ENCODE measurements at places on chromosomes 13 and 19. TPM values are rescaled to one million over a fixed set of nuclear protein-coding genes. Genes with fewer than 3 reads are reported as not detected.

GRCh38 chr19:15118789-15119494, 11.7 kb downstream of the SYDE1 start:
- no peak for DNase-seq
- H3K4me1 ChIP-seq = peaks cover 15% of the 10 kb centered on the region
- H3K36me3 ChIP-seq = peaks cover 65% of the 10 kb centered on the region
- H3K27ac ChIP-seq = no peak overlapping the region
- H3K4me3 ChIP-seq = no peak overlapping the region

DNA sequence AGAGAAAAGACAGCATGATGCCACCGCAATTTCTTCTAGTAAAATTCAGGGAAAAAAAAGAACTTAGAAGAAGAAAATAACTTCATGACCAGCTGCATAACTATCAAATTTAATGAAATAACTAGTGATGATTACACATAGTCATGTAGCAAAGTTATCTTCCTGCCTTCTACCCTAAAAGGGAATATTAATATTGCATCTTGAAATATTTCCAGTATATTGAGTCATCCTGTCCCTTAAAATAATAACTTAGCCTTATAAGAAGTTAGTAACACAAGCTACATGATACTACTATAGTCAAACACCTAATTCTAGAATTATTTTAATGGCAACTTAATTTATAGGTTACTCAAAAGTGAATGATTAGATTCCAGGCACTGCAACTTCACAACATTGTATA, 289.2 kb downstream of the KLF12 start:
- H3K36me3 ChIP-seq = peaks cover 14% of the 10 kb centered on the region
- no peak overlapping the region for H3K4me3 ChIP-seq
- DNase-seq = peak; percentile 23
- no peaks in the 10 kb centered on the region for H3K27me3 ChIP-seq
- H3K27ac ChIP-seq = no peak overlapping the region

DNA sequence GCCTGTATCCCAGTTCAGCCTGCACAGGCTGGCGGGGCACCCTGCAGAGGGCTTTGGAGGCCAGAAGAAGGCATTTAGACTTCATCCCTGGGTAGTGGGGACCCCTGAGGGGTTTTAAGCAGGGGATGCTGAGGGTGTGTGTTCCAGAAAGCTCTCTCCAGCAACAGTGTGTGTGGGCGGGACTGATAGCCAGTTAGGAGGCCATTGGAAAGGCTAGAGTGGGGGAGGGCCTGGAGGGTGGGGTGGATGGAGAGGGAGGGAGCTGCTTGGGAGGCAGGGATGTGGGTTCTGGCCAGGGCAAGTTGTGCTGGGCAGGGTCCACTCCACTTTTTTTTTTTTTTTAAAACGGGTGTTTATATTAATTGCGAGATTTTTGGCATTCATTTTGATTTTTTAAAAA, 28.3 kb downstream of the LYL1 start:
- no peak for DNase-seq
- no peaks in the 10 kb centered on the region for H3K4me1 ChIP-seq
- no peaks in the 10 kb centered on the region for H3K27me3 ChIP-seq
- H3K36me3 ChIP-seq = peaks cover 56% of the 10 kb centered on the region
- H3K27ac ChIP-seq = no peak overlapping the region
- no peak overlapping the region for H3K4me3 ChIP-seq

DNA sequence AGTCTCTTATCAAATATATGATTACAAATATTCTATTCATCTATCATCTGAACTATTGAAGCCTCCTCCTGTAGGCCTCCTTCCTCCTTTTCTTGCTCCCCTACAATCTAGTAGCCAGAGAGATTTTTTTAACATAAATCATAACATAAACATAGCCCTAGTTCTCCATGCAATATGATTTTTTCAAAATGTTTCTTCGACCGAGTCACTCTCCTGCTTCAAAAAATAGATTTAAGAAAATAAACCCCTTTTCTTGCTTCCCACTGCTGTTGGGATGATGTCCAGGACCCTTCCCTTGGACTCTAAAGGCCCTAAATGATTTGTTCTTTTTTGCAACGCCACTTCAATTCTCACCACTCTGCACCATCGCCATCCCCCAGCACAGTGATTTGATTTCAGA, 319.7 kb upstream of the TSHZ3 start:
- H3K36me3 ChIP-seq = no peaks in the 10 kb centered on the region
- H3K4me1 ChIP-seq = peaks cover 3% of the 10 kb centered on the region
- H3K4me3 ChIP-seq = no peak overlapping the region
- DNase-seq = peak; percentile 53
- no peaks in the 10 kb centered on the region for H3K27me3 ChIP-seq

IRGC gene
- total RNA-seq = not detected

GRCh38 chr13:113591750-113592149, 7.2 kb downstream of the TFDP1 start:
- no peaks in the 10 kb centered on the region for H3K4me1 ChIP-seq
- no peak overlapping the region for H3K4me3 ChIP-seq
- H3K27me3 ChIP-seq = no peaks in the 10 kb centered on the region
- peak; percentile 35 for DNase-seq
- peaks cover 27% of the 10 kb centered on the region for H3K36me3 ChIP-seq
- H3K27ac ChIP-seq = no peak overlapping the region

DNA sequence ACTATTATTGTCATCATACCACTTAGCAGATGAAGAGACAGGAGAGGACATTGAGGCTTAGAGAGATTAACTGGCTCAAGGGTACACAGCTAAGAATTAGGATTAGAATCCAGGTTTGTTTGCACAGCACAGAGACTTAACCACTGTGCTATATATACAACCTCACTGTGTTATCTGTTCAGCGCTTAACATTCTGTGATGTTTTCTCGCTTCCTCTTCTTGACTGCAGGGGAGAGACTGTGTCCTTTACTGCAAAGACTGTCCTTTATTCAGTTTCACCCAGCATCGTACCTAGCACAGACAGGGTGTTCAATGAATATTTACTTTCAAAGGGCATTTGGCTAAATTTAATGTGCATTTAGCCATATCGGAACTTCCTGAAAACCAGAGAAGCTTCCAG, 54.9 kb upstream of the PCDH8 start:
- DNase-seq = no peak
- no peaks in the 10 kb centered on the region for H3K27me3 ChIP-seq
- H3K4me3 ChIP-seq = no peak overlapping the region

DNA sequence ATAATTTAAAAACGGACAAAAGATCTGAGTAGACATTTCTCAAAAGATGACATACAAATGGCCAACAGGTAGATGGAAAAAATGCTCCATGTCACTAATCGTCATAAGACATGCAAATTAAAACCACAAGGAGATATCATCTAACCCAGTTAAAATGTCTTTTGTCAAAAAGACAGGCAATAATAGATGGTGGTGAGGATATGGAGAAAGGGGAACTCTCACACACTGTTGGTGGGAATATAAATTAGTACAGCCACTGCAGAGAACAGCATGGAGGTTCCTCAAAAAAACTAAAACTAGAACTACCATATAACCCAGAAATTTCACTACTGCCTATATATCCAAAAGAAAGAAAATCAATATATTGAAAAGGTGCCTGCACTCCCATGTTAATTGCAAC, 37.9 kb downstream of the OR10H4 start:
- no peak overlapping the region for H3K4me3 ChIP-seq
- no peaks in the 10 kb centered on the region for H3K27me3 ChIP-seq
- DNase-seq = no peak
- no peaks in the 10 kb centered on the region for H3K4me1 ChIP-seq

CGB2 gene
- not detected for total RNA-seq

LDLR gene
- 313 TPM for total RNA-seq

ABHD8 gene
- total RNA-seq = 14.8 TPM

NLRP7 gene
- not detected for total RNA-seq

GRCh38 chr19:48836089-48837017, at the start of gene HSD17B14:
Gene HSD17B14, minus strand, starts transcription at chr19:48836491. Its CDS starts 80 bp downstream, at chr19:48836411.
- peaks cover 14% of the 10 kb centered on the region for H3K36me3 ChIP-seq
- no peaks in the 10 kb centered on the region for H3K27me3 ChIP-seq
- peak; percentile 77 for DNase-seq
- H3K27ac ChIP-seq = peak within 1 kb of the TSS; percentile 58

DNA sequence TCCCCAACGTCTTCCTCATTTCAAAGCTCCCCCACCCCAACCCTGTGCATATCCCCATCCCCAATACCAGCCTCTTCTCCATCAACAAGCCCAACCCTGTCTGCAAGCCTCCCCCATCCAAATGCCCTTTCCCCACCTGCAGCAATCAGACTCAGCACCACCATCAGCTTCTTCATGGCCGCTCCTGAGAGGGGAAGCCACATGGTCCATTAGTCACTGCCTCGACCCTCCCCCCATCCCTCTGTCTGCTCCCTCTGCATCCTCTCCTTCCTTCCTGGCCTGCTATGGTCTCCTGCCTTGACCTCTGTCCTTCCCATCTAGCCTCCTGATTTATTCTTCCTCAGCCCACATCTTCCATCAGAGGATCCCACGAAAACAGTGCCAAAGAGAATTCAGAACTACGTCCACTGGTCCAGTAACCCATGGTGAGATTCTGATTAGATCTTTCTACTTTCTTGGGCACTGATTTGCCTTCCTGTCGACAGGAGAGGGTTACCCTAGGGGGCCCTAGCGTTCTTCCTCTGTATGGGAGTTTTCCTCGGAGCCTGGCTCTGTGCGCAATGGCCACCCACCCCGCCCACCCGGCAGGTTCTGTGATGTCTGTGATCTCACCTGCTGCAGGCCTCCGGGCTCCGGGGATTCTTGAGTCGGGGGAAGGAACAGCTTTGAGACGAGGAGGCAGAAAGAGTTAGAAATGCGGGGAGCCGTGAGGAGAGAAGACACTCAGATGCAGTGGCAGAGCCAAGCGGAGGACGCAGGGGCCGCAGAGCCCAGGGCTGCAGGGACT, 1.3 kb downstream of the KLK6 start:
- H3K4me1 ChIP-seq = no peaks in the 10 kb centered on the region
- H3K4me3 ChIP-seq = no peak overlapping the region
- peaks cover 4% of the 10 kb centered on the region for H3K27me3 ChIP-seq
- DNase-seq = peak; percentile 41
- H3K27ac ChIP-seq = no peak overlapping the region

DNA sequence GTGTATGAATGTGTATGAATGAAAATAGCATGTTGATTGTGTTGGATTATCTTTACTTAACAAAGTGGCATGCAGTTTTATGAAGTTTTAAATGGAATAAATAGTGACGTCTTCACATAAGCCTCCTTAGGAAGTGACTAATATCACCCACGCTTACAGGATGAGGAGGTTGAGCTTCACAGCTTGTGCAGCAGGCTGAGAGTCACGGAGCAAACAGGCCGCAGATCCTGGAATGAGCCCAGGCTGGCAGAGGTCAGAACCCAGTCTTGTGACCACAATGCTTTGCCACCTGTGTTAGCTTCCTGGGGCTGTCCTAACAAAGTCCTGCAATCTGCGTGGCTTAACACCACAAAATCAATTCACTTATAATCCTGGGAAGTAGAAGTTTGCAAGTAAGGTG, 20.8 kb downstream of the LAIR2 start:
- no peaks in the 10 kb centered on the region for H3K4me1 ChIP-seq
- H3K36me3 ChIP-seq = no peaks in the 10 kb centered on the region
- H3K4me3 ChIP-seq = no peak overlapping the region
- no peak for DNase-seq
- no peaks in the 10 kb centered on the region for H3K27me3 ChIP-seq
- no peak overlapping the region for H3K27ac ChIP-seq

MAB21L1 gene
- 1.5 TPM for total RNA-seq

ELOF1 gene
- total RNA-seq = 42.0 TPM

GRCh38 chr13:43240278-43240677, 216.9 kb downstream of the DNAJC15 start:
- no peaks in the 10 kb centered on the region for H3K27me3 ChIP-seq
- no peak for DNase-seq
- no peak overlapping the region for H3K4me3 ChIP-seq
- no peak overlapping the region for H3K27ac ChIP-seq
- no peaks in the 10 kb centered on the region for H3K36me3 ChIP-seq
